ENCODE measurements at places on chromosomes 7 and 10.

DNA sequence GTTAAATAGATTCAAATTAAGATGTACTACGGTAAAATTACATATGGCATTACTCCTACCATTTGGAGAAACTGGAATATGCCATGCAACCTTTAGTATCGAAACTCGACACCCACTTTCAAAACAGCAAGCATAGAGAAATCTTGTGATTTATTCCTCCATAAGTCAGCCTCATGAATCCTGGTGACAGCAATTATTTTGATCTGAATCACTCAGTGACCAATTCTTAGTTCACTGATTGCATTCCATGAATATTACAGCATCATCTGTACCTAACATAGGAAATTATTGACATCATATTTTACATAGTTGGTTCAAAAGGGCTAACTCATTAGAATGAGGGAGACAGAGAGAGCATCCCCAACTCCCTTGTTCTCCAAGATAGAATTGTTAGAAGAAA, 89.6 kb downstream of the CACNB2 start:
- DNase-seq, result no peak

DNA sequence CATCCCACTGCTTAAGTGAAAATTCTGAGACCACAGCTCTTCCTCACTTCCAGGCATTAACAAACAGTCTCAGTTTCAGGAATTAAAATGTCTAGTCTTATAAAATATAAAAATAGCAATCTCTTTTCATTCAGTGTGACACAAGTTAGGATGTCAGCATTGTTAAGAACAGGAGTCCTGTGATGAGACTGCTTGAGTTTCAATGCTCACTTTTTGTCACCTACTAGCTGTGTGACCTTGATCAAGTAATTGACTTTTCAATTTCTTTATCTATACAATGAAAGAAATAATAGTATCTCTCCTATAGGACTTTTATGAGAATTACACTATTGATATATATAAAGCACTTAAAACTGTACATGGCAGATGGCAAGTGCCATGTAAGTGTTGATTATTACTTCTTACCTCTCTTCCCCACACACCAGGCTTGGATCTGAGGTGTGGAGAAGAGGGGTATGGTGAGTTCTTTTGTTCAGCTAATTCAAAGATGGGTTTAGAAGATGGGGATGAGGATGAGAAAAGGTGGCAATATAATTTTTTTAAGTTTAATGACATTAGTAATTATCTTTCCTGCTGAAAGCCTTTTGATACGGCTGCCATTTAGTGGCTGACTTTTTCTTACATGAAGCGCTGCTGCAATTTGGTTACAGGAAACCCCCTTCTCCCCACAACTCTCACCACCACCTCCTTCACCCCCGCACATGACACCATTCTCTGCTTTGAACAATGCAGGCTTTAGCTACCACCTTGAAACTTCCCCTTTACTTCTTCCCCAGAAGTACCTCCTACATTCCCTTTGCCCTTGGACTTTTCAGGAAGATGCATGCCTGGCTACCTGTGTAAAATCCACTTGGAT, 20.8 kb upstream of the HYAL4 start:
- no peak for DNase-seq

GRCh38 chr10:119597405-119598186, 832 bp upstream of the TIAL1 start:
- no peak for DNase-seq

DNA sequence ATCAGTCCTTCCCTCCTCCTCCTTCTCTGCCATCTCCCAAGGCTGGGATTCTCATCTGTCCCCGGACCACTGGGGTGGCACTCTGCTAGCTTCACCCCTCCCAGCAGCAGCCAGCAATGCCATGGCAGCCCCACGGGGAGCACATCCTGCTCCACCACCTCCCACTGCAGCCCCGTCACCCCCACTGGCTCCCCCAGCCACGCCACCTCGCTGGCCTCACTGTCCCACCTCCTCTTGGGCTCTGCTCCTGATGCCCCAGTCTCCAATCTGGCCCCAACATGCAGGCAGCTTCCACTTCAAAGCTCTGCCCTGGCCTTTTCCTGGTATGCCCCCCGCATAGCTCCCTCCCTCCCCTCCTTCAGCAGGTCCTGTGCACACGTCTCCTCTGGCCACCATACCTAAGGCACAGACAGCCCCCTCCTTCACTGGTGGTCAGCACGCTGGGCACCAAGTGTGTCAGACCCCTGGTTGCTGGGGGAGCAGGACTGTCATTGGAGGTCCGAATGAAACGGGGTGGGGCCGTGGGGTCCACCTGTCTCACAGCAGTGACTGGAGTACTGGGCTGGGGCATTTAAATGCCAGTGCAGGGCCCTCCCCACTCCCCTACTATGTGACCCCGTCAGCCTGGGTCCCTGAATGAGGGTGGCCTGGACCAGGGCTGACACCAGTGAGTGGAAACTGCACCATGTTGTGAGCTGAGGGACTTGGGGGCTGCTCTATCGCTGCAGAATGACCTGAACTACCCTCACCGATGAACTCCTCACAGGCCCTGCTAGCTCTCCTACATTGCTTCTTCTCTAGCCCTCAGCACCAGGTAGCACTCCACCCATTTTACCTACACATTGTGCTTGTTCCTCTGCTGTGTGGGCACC, 38.7 kb downstream of the RASGEF1A start:
- DNase-seq, result no peak

- no peak for DNase-seq
Measured at GRCh38 chr10:120387326-120387725, 69.7 kb upstream of the PLPP4 start.

DNA sequence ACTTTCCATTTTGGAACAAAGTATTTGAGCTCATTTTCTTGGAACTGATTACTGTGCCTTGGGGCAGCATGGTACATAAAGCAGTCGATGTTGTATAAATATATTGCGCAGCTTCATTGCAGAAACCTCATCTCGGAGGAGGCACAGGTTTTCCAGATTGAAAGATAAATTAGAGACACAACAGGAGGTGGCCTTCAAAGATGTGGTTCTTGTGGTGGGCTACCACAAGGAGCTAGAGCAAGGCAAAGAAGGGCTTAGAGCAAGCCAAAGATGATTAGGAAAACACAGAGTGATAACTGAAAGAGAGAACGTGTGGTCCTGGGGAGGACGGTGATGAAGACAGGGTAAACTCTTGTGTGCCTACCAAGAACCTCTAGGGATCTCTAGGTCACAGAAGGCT, 169.1 kb upstream of the TNS3 start:
- DNase-seq, result no peak
